Thyroid gland (tissue), 4 donors: ENCODE measurements at places on chromosomes 2 and 18. TPM values are rescaled to one million over a fixed set of nuclear protein-coding genes. Genes with fewer than 3 reads are reported as not detected.

The SLC35F6 gene
- total RNA-seq = 80.9 TPM

The TNFRSF11A gene
- 3.3 TPM for total RNA-seq

The CENPA gene
- not detected for total RNA-seq

The DLGAP1 gene
- total RNA-seq = 2.7 TPM

The ATP6V1C2 gene
- not detected for total RNA-seq

The PUM2 gene
- 93.8 TPM for total RNA-seq

The LAMA3 gene
- 12.1 TPM for total RNA-seq

The RAX gene
- total RNA-seq = not detected

The MARCO gene
- total RNA-seq = 11.0 TPM

The DYNAP gene
- total RNA-seq = not detected

The UPP2 gene
- 0.11 TPM for total RNA-seq

The GAREM1 gene
- total RNA-seq = 6.4 TPM

The C2orf81 gene
- 3.4 TPM for total RNA-seq

The OTOF gene
- total RNA-seq = not detected

The RAPGEF4 gene
- total RNA-seq = 7.9 TPM

The APLF gene
- total RNA-seq = 10.2 TPM

The TMEFF2 gene
- total RNA-seq = not detected

The KIAA2012 gene
- total RNA-seq = not detected

The ACTR1B gene
- 87.7 TPM for total RNA-seq

The IL1R1 gene
- total RNA-seq = 112 TPM
